ENCODE measurements at places on chromosomes 1 and 21.
A peak's percentile ranks its signal among the peaks of the same experiment; 100 is the strongest.

DNA sequence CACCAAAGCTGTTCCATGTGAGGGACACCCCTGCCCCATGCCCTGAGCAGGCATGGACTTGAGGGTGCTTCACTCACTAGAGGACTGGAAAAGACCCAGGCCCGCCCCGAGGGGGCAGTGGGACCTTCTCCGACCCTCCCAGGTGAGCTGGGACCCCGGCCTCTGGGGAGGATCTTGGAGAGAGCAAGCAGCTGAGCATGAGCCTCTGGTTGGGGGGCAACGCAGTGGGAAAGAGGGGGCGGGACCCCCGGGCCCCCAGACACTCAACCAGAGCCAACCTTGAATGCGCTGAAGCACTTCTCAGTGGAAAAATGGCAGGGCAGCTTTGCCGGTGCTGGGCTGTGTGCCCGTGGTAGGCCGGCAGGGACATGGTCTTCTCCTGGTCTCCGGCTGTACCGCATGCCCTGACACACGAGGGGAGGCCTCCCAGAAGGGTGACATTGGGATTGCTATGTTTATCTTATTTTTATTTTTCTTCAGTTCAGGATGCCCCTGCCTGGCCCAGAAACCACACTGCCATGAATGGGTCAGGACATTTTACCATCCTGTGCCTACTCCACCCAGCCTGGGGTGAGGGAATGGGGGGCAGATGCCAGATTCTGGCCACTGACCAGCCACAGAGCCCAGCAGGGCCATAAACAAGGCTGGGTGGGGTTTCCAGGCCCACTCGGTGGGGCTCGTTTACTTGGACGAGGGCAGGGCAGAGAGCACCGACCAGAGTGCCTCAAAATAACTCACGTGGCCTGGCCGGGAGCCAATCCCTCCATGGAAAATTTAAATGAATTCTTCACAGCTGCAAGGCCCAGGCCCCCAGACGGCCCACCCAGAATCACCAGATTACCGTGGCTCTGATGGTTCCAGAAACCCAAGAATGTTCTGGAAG lies 17.2 kb upstream of the LAPTM5 start:
- DNase-seq, result no peak

- no peak for DNase-seq
These were observed 139.9 kb downstream of the TPR start for GRCh38 chr1:186234976-186235686.

GRCh38 chr1:174953285-174954072 lies 46.3 kb upstream of the CACYBP start:
- DNase-seq, result no peak

GRCh38 chr1:82806133-82806532 lies 1005.4 kb downstream of the ADGRL2 start:
- DNase-seq, result no peak

DNA sequence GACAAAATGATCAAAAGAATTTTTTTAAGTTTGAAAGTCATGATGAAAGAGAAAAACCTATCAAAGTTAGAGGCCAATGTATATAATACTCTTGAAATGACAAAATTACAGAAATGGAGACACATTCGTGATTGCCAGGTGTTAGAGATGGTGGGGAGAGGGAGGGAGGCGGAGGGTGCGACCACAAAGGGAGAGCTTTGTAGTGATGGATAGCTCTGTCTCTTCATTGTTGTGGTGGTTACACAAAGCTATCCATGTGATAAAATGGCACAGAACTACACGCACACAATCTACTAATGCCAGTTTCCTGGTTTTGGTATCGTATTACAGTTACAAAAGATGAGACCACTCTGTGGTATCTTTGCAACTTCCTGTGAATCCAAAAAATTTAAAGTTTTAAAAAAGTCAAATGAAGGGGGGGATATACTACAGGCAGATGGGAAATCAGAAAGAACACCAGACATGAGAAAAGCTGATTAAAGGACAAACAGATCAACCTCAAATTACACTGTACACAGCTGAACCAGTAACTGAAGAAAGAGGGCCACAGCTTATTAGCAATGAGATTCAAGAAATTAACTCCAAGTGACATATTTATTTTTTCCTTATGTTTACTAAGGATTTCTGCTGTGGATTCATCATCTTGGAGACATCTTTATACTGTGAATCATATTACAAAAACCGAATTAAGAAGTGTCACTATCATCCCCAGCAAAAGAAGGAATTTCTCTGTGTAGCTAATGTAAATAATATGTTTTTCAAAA lies 199.1 kb downstream of the SLC45A1 start:
- DNase-seq, result no peak

GRCh38 chr1:64388336-64388735 lies 81.6 kb upstream of the CACHD1 start:
- no peak for DNase-seq

DNA sequence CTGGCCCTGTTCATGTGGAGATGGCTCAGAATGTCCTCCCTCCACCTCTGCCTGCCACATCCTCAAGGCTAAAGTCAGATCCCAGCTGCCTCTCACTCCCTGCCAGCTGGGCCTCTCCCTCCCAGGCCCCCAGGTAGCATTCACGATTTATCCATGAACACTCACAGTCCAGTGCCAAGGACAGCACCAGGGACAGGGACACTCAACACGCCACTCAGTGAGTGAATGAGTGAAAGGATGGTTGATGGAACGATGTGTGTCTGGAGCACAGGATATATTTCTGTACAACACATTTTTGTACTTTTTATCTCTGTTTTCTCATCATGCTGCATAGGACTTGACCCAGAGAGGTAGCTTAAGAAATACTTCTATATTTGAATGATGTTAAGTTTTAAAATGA lies 10.1 kb downstream of the CYP4A11 start:
- DNase-seq, result no peak

DNA sequence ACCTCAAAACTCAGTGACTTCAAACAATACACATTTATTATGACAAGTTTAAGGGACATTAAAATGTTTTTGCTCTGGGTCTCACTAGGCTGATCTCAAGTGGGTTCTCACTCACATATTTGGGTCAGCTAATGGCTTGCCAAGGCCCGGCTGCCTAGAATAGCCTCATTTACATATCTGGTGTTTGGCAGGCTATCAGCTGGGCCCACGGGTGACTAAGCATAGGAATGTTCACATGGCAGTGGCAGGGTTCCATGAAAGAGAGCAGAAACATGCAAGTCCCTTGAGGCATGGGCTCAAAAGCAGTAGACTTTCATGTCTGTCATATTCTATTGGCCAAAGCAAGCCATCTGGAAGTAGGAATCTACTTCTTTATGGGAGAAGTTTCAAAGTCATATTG lies 492.6 kb downstream of the KCNT2 start:
- no peak for DNase-seq

DNA sequence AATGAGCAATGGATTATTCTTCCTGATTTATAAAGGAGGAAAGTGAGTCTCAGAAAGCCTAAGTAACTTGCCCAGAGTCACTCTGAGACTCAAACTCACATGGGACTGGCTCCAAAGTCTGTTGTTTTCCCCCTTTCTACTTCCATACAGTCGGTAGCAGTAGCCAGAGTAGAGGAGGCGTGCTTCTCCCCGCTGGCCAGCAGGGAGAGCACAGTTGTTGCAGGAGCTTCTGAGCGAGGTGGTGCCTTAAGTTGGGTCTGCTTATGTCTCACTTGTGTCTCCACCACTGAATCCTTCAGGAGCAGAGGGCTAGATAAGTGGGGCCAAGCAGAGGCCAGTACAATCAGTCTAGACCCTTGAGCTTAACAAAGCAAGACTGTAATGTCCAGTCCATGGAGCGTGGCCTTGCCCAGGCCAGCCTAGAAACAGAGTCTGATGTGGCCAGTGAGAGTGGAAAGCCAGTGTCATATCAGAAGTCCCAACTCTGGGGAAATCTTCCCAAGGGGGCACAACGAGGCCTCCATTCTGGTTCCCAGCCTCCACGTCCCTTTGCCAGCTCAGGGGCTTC lies 181.9 kb downstream of the ZSCAN20 start:
- no peak for DNase-seq

DNA sequence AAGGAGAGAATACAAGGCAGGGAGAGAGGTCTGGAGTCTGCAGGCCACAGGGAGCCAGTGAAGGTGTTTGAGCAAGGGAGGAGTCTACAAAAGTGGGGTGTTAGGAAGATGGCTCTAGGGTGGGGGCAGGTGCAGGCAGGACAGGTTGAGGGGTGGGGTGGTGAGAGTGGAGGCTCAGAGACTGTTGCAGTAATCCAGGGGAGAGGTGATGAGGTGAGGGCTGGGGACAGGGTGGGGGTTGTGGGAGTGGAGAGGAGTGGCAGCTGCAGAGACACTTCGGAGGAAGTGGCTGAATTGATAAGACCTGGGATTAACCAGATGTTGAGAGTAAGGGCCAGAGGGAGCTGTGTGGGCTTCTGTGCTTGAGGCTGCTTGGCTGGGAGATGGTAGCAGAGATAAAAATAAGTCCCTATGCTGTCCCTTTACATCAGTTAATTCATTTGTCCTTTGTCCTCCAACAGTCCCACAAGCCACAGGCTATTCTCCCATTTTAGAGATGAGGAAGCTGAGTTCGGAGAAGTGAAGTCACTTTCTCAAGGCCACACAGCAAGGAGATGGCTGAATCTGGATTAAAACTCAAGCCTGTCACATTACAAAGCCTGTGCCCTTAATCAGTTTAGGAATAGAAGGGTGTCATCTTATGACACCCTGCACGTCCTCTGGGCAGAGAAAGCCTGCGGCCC lies 54.8 kb upstream of the SYNC start:
- no peak for DNase-seq

GRCh38 chr1:156667968-156668709 lies 9.1 kb downstream of the NES start:
- no peak for DNase-seq

- DNase-seq, result no peak
These were observed 492 bp downstream of the HLX start for GRCh38 chr1:220879509-220880361.

DNA sequence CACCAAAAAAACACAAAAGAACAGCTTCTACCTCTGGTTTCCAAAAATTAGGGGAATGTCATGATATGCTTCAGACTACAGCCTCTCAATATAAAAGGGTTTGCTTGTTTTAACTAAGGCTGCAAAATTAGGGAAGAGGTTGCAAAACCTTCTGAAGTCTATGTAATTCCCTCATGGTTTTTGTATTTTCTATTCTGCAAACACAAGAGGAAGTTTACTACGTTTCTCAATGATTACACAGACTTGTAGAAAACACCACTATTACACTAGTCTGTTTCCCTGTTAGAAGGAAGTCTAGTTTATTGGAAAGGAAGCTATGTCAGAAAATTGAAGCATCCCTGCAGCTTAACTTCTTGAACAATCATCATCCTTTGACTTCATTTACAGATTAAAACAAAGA lies 229.7 kb upstream of the FMN2 start:
- DNase-seq, result no peak

GRCh38 chr1:237812061-237812460 lies 78.7 kb downstream of the ZP4 start:
- no peak for DNase-seq

DNA sequence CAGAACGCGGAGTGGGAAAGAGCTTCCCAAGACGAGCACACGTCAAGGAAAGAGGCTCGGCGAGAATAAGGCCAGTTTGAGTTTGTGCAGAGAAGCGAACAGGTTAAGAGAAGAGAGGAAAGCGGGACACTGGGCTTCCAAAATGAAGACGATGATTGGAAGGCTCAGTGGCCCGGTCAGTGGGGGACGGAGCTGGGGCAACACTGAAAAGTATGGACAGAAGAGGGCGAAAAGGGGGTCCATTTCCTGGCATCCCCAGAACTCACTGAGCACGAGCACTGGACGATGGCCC lies 258 bp downstream of the CCT3 start:
- DNase-seq, result no peak

GRCh38 chr1:234597894-234598293 lies 12.1 kb downstream of the IRF2BP2 start:
- peak; percentile 36 for DNase-seq

DNA sequence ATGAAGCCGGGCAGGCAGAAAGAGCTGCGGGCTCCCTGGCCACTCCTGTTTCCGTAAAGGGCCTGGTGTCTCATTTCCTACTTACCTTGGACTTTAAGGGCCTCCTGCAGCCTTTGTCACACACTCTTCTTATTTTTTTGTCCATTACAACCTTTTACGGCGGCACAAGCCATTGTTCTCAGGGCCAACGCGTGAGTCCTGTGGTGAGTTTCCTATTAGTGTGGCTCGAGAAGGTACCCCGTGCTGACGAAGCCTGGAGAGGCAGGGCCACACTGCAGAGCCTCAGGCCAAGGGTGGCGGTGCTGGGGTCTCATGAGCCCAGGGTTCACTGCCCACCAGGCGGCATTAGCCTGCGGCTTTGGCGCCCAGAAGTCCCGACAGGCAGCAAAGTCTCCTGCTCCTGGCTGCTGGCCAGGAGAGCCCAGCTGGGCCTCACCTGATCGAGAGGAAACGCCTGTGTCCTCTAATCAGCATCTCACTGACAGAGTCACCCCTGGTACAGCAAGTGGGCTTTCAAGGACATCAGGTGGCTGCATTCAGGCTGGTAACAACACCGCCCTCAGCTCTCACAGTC lies 62.0 kb downstream of the SIK1 start:
- DNase-seq, result no peak

GRCh38 chr1:9413071-9413876 lies 120.6 kb downstream of the SPSB1 start:
- DNase-seq, result peak; percentile 61

- DNase-seq, result no peak
These were observed 320.1 kb downstream of the TGFB2 start for GRCh38 chr1:218665221-218665620.

- no peak for DNase-seq
These were observed 128.4 kb upstream of the MROH9 start for GRCh38 chr1:170806961-170807360.

DNA sequence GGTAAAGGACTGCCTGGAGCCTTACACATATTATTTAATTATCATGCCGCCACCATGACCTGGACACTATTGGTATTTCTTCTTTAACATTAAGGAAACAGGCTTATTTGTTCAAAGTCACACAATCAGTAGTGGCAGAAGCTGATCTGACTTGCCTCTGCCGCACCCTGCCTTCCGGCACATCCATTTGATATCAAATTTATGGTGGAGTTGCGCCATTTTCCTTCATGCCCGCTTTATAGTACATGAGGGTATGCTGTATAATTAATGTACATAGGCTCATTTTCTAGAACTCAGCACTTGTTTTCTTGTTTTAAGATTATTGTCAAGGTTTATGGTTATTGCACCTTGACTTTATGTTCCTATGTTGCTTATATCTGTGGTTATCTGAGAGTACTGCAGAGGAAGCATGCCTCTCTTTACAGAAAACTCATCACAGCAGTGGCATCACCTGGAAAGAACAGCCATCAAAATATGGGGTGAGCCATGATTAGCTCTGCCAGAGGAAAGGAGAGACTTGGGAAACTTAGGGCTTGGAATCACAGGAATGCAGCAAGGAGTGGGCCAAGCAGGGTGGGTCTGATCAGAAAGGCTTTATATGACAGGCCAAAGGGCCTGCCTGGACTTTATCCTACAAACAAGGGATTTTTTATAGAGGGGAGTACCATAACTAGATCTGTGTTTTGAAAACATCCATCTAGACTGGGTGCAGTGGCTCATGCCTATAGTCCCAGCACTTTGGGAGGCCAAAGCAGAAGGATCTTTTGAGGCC lies 72.2 kb upstream of the GJB5 start:
- DNase-seq, result no peak
